Hair follicle dermal papilla cell (primary cell): ENCODE measurements at places on chromosomes 7 and 10. TPM values are rescaled to one million over a fixed set of nuclear protein-coding genes. Genes with fewer than 3 reads are reported as not detected.

BEND7 gene
- total RNA-seq: 4.5 and 4.9 TPM in 2 replicates

MMD2 gene
- total RNA-seq: not detected in 2 replicates

OR2A5 gene
- not detected in 2 replicates for total RNA-seq

LEP gene
- total RNA-seq: 3.1 and 4.1 TPM in 2 replicates

PSTK gene
- total RNA-seq: 1.3 and 1.6 TPM in 2 replicates

FFAR4 gene
- total RNA-seq: not detected in 2 replicates

C10orf88 gene
- total RNA-seq: 8.1 and 8.9 TPM in 2 replicates

ABCB4 gene
- total RNA-seq: 10.4 and 23.5 TPM in 2 replicates

ASAH2 gene
- total RNA-seq: 0.12 and 0.49 TPM in 2 replicates

PTPRN2 gene
- total RNA-seq: 0.24 and 0.32 TPM in 2 replicates

CPSF4 gene
- 32.3 and 32.7 TPM in 2 replicates for total RNA-seq

RNLS gene
- 19.6 and 20.8 TPM in 2 replicates for total RNA-seq
